ENCODE measurements at places on chromosomes 3 and 15. TPM values are rescaled to one million over a fixed set of nuclear protein-coding genes. Genes with fewer than 3 reads are reported as not detected.

GP5 gene
- polyA plus RNA-seq = 0.02 TPM

MASP1 gene
- polyA plus RNA-seq = 73.9 TPM

DNA sequence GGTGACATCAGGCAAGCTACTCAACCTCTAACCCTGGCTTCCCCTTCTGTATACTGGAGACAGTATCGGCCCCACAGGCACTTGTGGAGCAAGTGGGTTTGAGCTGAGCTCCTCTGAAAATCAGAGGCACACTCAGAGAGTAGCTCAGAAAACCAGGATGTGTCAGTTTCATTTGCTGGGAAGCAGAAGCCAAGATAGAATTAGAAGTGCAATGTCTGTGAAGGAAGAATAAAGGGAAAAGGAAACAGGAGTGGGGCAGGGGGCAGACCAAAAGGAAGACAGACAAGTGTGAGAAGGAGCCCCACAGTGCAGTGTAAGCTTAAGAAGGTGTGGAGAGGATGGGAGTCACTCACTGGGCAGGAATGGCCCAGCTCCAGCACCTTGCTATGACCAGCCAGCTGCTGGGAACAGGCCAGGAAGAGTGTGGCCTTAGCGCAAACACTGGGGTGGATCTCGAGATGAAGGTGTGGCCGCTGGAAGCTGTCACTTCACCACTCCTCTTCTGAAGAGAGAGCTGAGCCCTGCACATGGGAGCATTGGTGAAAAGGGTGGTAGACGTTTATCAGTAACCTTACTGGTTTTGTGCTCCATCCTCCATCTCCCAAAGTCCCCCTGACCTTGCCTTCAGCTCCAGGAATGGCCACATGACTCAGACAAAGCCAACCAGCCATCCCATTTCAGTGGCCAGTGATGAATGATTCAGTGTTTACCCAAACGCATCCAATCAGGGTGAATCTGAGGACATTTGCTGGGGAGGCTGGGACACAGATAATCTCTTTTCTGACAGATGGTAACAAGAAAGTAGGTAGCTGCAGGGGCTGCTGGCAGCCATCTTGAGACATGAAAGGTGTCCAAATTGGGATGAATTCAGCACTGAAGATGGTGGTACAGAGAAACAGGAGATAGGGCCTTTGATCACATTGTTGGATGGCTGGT lies 108.4 kb downstream of the SHQ1 start:
- DNase-seq = no peak

- DNase-seq = peak; percentile 66
Measured at GRCh38 chr15:56765251-56765650, 31.9 kb upstream of the ZNF280D start.

- no peak for DNase-seq
Measured at GRCh38 chr3:112114576-112115160, 18.4 kb downstream of the GCSAM start.

GRCh38 chr3:66399529-66400232 lies 101.1 kb downstream of the LRIG1 start:
- DNase-seq = no peak

GRCh38 chr15:73954188-73955145 lies 28.2 kb downstream of the LOXL1 start:
- DNase-seq = no peak

DNA sequence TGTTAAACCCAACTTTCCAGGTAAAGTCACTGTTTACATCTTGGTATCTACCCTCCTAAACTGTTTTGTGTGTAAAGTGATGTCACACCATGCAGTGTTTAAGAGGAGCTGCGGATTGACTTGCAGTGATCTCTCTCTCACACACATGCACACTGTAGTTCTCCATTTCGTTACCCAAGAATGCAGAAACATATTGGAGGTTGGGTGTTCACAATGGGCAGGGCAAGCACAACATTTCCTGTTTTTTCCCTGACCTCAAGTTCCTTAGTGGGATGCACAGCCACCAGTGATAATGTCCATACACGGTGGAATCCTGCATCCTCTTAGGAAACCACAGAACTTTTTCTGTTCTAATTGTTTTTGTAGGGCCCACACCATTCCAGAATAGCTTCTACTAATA lies 85.3 kb upstream of the CFAP20DC start:
- DNase-seq = no peak
